ENCODE measurements at places on chromosomes 12 and 14.

- no peak for DNase-seq
Observed at GRCh38 chr12:50086148-50086547, 1.0 kb downstream of the SMARCD1 start.

- DNase-seq = no peak
Observed at GRCh38 chr12:2287589-2287988, 234.8 kb downstream of the CACNA1C start.

DNA sequence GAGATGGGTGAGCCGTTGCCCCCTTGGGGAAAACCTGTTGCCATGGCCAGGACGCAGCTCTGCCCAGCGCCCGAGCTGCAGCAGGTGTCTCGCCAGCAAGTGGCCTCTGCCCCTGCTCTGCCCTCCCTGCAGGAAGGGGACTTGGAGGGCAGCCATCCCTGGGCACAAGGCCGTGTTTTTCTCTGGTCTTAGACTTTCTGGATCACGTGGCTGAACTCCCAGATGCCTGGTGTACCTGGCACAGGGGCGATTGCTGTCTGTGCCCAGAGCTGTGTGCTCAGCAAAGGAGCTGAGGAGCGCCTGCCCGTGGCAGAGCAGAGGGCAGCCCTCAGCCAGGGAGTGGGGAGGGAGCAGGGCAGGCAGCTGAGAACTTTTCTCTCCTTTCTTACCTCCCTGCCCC is 38.0 kb downstream of the TMEM63C start:
- DNase-seq = no peak

GRCh38 chr12:24937553-24938244 is 11.2 kb downstream of the BCAT1 start:
- no peak for DNase-seq

Measured in GM04503 (cell line).